ENCODE measurements at places on chromosomes 16 and 17. TPM values are rescaled to one million over a fixed set of nuclear protein-coding genes. Genes with fewer than 3 reads are reported as not detected.

KRT27 gene
- not detected for total RNA-seq

C17orf67 gene
- 1.1 TPM for total RNA-seq

GRCh38 chr17:56890390-56890789, 23.5 kb downstream of the TRIM25 start:
- no peak for DNase-seq

DNA sequence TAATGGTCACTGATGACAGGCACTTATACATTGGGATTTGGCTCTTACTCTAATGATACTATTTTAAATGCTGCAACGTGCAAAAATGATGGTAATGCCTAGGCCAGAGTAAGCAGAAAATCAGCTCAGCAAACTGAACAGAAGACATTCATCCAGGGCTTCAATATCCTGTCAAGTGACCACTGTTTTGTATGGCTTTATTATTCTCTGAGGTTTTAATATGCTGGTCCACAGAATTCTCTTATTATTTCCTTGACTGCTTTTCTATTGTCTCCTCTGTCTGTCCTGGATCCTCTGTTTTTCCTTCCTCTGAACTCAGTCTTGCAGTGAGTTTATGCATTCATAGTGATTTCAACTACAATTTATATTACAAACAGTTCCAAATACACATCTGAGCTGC, 90.8 kb upstream of the PMFBP1 start:
- no peak for DNase-seq

NLRC3 gene
- 1.1 TPM for total RNA-seq

CCL1 gene
- total RNA-seq: not detected

GRCh38 chr16:46649588-46650253, 28.5 kb upstream of the SHCBP1 start:
- DNase-seq: peak; percentile 77

ASPA gene
- total RNA-seq: 3.7 TPM

CA7 gene
- not detected for total RNA-seq

DNA sequence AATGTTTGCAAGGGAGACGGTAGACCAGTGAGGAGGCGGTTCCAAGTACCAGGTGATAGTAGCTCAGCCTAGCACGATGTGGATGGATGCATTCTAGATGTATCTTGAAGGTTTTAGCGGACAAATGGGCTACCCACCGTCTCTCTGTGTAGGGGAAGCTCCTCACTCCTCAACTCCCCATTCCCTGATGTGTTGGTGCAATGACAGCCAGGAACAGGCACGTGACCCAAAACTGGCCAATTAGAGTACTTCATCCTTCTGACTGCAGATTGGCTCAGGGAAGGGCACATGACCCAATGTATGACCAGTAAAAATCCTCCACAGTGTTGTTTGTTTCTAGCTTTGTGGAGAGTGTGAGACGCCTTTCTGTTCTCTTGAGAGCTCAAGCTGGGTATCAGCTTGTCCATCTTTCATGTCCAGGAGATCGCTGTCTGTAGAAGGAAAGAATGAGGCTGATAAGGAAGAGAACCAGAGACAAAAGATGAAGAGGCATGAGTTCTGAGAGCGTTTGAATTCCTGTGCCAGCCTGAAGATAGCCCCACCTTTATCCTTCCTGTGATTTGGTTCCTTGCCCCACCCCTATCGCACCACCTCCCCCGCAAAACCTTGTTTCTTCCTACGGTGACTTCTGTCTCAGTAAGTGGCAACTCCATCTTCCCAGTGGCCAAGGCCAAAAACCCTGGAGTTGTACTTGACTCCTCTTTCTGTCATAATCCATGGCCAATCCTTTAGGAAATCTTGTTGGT, 2.3 kb upstream of the BORCS6 start:
- DNase-seq: peak; percentile 76

RTN4RL1 gene
- total RNA-seq: 1.9 TPM

Data from left ventricle myocardium superior (tissue), 1 donor.